ENCODE measurements at places on chromosomes 3 and 15.

GRCh38 chr15:36798794-36799193 lies 219.4 kb downstream of the CDIN1 start:
- DNase-seq: no peak

GRCh38 chr3:62237286-62237948 lies 135.9 kb downstream of the FEZF2 start:
- peak; percentile 45 for DNase-seq

GRCh38 chr15:36938764-36939163 lies 161.6 kb downstream of the MEIS2 start:
- no peak for DNase-seq

GRCh38 chr3:10140996-10141546 lies 507 bp upstream of the VHL start:
- no peak for DNase-seq

DNA sequence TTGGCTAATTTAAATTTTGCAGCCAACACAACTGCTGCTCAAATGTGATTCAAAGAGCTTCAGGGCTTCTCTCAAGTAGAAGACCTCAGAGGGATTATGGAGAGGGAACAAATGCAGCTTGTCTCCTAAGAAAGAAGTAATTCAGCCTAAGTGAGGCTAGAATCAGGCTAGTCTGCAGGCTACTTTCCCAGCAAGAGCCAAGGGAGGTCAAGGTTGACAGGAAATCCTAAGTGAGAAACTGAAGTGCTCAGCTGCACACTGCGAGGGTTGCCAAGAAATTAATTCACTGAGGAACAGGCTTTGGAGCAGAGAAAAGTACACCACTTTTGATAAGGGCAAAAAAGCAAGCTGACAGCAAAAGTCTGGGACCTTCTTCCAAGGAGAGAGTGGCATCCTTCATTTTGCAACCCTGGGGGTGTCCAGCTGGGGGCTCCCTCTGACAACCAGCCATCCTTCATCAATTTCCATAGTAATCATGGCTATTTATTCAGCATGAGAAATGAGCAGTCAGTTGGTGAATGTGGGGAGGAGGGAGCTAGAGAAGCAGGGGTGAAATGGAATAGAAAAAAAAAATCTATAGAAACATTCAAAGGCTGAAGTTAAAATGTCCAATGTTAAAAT lies 646.4 kb upstream of the ADAMTS9 start:
- DNase-seq: no peak

DNA sequence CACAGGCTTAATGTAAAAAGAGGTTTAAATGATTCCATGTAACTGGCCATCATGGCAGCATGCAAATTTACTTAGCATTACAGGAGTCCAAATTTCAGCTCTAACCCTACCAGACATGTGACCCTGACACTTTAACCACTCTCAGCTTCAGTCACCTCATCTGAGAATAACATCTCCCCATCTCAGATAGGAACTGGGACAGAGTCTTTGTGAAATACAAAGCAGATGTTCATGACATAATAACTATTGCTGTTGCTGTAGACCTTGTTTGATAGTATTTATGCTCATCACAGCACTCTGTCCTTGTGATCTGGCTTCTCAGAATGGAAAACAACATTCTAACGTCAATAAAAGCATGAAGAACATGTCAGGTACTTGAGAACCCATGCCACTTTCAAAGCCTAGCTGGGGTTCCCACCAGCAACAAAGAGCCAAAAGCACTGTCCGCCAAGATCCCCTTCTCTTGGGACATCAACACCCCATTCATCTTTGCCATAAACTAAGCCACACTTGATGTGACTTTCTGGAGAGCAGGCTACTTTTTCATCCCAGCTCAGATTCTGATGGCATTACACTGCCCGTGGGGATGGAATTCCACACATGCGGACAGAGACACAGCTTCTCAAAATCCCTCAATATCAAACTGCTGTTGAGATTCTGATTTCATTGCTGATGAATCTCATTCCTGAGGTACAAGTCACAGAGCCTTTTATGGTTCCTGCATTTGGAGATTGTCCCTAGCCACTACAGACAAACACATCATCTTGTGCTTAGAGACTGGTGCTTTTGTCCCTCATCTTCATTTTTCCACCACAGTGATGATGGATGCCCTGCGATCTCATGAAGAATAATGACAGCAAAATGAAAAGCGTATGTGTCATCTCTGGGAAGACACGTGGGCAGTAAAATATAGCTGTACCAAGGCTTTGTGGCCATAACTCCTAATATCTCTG lies 202.7 kb downstream of the TNIK start:
- no peak for DNase-seq

DNA sequence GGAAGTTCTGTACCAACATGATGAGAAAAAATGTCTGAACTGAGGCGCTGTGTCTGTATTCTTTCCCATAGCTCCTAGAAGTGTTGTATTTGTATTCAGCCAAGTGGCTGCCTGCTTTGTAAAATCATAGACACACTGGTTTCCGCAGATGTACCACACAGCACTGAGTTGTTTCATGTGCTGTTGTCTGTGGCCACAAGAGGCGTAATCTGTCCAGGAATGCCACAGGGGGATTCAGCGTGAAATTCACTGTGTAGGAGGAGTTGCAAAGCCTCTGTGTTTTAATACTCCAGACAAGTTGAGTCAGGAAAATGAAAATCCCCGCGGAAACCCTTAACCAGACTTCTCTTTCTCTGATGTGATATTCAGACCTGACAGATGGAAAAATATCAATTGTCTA lies 462.2 kb downstream of the NSUN3 start:
- DNase-seq: no peak

DNA sequence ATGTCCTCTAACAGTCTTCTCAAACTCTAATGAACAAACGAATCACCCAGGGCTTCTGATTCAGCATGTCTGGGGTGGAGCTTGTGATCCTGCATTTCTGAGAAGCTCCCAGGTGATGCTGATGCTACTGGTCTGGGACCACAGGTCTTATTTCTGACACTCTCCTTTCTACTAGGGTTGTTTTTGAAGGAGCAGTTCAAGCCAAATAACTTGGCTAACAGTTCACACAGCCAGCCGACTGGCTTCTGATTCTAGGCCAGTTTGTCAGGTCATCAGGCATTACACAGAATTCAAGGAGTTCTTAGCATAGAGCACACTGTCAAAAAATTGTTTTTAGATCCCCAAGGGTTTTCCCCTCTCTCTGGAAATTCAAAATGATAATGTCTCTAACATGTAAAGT lies 100.7 kb downstream of the TIGIT start:
- no peak for DNase-seq

- no peak for DNase-seq
Observed at GRCh38 chr15:39597751-39598185, 16.9 kb downstream of the THBS1 start.

DNA sequence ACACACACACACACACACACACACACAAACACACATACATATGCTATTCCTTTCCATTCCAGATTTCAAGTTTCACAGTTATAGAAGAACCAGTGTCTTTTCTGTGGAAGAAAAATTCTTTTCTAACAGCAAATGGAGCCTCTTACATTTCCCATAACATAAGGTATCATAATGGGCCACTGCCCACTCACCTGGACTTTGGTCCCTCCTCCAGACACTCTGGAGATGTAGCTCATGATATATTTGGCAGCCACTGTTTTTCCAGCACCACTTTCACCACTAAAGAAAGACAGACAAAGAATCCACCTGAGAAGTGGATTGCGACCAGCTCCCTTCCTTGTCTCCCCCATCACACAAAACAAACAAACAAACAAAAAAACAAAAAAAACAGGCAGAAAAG lies 29.8 kb downstream of the LDHAL6B start:
- peak; percentile 58 for DNase-seq

GRCh38 chr3:12198301-12198700 lies 39.6 kb upstream of the TIMP4 start:
- no peak for DNase-seq

DNA sequence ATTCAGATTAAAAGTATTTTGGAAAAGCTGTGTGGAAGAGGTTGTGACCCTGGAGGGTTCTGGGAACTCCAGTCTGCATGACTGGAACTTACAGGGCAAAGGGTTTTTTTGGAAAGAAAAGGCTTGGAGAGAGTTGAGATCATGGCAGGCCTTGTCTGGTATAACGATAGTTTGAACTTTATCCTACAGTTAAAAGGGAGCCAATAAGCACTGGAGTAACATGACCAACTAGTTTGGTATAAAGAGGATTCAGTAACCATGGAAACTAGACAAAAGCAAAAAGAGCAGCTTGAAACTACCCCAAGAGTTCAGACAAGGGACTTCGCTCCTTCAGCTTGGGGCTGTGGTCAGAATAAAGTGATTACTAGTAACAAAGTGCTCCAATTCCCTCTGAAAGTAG lies 151.2 kb upstream of the TMCO5A start:
- DNase-seq: no peak

DNA sequence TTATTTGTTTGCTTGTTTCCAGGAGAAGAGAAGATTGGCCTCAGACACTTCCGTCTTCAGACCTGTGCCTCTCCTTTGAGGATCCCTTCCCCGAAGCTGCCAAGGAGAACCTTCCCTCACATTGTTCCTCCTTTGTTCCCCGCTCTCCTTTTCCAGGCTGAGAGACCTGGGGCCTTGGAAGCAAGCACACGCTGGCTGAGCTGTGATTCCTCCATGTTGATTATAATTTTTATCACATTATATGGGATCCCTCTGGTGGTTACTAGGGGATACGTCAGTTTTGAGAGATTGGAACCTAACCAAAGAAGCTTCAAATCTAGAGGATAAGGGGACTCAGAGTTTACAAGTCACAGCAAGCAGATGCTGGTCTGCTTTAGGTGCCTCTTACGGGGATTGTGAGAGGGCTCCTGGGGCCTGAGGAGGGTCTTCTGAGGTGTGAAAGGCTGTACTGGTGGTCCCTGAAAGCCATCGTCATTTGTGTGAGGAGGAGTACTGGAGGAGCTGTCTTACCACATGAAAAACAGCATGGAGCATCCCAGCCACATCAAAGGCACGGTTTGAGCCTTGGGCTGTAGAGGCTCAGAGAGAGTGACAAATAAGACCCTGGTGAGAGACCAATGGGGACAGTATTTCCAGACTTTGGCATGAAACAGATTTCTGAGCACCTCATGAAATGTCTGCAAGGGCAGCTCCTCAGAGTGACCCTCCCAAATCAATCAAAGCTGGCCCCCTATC lies 760.1 kb upstream of the CFAP20DC start:
- peak; percentile 3 for DNase-seq

DNA sequence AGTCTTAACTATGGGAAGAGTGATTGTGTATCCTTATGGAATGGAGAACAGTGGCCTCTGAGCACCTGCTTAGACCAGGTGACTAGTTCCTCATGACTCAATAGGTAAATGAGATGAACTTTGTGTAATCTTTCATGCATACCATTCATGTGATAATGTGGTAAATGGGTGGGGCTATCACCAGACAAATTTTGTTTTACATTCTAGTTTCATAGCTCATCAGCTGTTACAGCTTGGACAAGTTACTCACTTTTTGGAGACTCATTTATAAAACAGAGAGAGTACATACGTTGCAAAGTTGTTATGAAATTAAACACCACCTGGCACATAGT lies 103.7 kb upstream of the TGFBR2 start:
- no peak for DNase-seq

DNA sequence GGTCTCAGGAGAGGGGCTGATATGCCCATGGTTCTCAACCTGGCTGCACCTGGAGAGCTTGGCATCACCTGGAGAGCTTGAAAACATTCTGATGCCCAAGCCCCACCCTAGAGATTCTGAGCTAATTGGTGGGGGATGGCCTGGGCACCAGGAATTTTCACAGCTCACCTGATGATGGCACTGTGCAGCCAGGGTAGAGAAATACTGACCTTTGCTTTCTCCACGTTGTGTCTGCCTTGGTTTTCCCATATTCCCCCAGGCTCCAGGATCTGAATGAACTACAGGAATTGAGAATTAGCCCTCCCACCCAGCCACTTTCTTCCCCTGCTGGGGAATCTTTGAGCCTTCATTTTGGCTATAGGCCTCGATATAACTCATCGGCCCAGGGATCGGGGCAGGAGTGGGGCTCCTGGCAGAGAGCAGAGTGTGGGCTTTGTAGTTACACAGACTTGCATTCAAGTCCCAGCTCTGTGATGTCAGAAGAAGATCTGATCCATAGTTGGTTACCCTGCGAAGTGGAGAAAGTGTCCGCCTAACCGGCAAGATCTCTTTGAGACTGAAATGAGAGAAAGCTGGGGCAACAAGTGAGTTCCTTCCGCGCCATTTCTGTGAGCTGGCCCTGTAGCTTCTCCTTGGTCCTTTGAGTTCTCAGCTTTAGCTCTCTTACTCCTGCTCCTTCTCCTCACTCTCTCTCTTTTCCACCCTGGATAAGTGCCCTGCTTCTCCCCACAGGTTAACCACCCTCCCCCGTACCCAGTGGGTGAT lies 33.1 kb upstream of the UBE2Q2 start:
- DNase-seq: peak; percentile 78

DNA sequence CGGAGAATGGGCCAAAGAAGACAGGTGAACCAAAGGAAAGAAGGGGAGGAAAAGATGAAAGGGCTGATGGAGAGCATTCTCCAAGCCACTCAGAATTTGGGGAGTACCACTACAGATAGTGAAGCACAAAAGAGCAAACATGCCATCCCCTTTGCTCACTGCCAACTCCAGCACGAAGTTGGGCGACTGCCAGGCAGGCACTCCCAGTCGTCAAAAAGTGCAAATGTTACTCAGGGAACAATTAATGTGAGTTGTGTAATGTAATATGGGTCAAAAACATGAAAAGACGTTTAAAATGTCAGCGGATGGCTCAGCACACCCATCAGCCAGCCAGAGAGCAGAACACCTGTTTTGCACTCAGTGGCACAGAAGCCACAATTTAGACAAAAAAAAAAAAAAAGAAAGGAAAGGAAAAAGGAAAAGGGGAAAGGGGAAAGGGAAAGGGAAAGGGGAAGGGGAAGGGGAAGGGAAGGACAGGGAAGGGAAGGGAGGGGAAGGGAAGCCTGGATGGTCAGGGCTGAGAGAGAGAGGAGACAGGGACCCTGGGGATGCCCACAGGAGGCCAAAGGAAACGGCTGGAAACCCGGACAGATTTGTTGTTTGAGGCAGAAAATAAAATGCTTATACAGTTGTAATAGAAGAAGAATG lies 82.7 kb downstream of the COL8A1 start:
- DNase-seq: peak; percentile 57

DNA sequence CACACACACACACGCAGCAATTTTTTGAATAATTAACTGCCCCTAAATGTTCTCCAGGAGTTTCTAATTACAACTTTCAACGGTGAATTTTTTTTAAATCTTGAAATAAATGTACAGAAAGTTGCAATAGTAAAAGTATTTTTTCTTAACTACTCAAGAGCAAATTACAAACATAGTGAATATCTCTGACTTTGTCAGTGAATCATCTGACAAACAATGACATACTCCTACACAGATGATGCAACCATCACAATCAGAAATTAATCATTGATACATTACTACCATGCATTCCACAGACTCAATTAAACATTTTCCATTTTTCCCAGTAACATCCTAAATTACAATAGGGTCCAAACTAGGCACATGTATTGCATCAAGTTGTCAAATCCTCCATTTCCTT lies 597.3 kb downstream of the NAALADL2 start:
- DNase-seq: no peak

- no peak for DNase-seq
Observed at GRCh38 chr3:24682141-24682547, 187.5 kb upstream of the THRB start.

GRCh38 chr15:100570735-100571313 lies 31.2 kb downstream of the LINS1 start:
- DNase-seq: no peak

Data from NCI-H1417 (cell line).